ENCODE measurements at places on chromosomes 7 and 10.

DNA sequence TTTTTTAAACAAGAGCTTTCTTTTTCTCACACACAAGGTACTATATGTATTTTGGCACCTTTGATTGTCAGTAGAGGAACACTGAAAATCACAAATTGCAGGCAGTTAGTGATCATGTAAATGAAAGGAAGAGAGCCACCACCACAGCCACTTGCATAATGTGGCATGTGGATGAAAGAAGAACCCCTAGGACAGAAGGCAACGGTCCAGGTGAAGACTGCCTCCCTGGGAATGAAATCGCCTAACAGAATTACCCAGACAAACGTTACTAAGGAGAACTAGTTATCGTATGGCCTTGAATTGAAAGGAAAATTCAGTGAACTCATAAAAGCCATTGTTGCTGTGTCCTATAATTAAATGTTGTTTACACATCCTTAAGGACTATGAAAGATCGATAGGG, 41.2 kb upstream of the PTPRZ1 start:
- no peak for DNase-seq

- no peak for DNase-seq
Measured at GRCh38 chr10:52213321-52213752, 100.7 kb upstream of the DKK1 start.

DNA sequence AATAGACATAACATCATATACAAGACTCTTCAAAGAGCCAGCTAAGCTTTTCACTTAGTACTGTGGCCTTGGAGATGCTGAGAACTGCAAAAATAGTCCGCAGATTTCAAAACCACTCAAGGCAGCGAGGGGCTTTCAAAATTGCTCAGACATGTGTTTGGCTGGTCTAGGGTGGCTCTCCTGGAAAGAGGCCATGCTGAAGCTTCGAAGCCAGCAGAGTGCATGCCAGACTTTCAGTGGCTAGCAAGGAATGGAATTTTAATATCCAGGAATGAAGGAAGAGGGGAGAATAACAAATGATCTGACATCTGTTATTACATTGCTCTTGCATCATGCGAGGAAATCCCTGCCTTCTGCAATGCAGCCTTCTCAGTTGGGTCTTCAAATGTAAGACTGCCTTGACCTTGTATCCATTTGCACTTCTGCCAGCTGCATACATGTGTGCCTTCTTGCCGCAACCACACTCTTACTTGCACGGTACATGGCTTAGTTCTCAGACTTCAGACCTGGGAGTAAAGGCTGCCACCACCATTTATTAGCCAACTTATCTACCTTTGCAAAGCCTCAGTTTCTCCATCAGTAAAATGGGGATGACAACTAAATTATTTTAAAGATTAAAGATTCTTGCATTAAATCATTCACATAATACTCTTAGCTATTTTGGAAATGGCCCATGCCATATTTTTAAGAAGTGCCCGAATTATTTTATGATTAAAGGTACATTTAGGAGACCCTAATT, 55.9 kb downstream of the ITIH5 start:
- no peak for DNase-seq

DNA sequence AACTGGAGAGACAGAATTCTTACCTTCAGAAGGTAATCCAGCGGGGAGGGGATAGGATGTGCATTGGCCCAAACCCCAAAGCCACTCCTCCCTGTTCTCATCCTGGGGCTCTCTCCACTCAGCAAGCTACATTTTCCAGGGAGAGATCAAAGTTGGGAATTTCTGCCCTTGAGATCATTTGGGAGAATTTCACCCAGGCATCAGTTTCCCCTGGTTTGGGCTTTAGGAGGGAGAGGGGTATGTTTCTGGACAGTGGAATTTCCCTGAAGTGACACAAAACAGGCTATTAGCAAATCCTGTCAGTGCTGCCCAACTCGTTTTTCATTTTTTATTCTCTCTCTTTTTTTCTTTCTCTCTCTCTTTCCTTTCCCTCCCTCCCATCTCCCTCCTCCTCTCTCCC, 35.7 kb downstream of the CYP17A1 start:
- DNase-seq = no peak

DNA sequence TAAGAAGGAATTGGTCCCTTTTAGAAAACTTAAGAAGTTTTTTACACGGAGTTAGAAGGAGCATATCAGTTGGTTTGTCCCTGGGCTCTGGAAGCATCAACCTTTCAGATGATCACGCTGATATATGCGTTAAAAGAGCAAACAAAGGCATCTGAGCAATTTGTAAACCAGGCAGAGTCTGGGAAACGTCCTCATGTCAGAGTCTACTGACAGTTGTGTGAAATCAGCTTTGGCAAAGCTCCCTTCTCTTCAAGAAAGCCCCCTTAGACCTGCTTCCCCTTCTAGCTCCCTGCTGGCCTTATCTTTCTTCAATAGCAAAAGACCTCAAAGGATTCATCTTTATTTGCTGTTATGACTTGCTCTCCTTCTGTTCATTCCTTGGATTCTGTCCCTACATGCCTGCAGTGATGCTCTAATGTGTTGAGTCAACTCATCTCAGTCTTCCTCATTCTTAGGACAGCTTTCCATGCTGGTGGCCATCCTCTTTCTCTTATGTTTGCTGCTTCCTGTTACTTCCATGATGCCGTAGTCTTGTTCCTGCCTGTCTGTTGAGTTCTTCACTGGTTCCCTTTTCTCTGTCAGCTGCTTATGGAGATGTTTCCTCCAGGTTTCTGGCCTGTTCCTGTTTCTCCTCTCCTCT, 106.5 kb upstream of the BMPER start:
- no peak for DNase-seq

- no peak for DNase-seq
Measured at GRCh38 chr10:79443338-79444198, 1.9 kb downstream of the ZCCHC24 start.

- no peak for DNase-seq
Measured at GRCh38 chr10:124741922-124742412, 2.2 kb downstream of the FAM53B start.

DNA sequence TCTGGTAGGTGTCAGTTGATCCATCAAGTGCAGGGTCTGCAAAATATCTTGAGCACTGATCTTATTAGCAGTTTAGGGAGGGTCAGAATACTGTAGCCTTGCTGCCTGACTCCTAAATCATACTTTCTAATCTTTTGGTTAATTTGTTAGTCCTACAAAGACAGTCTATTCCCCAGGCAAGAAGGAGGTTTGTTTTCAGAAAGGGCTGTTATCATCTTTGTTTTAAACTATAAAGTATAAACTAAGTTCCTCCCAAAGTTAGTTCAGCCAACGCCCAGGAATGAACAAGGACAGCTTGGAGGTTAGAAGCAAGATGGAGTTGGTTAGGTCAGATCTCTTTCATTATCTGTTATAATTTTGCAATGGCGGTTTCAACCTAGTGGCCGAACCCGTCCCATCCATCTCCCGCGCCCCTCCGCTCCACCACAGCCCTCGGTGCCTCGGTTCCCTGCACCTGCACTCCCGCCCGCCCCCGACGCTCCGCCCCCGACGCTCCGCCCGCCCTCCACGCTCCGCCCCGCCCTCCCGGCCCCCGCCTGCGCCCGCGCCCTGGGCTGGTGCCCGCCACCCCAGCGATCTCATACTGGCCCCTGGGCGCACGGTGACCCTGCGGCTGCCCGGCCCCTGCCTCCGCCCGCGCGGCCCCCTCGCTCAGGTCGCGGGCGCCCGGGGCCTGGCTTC, at the start of gene ADCK2:
Gene ADCK2, plus strand, starts transcription at position 564 of the 681 bp plus-strand sequence. CDS start 386 bp downstream, outside the sequence.
- DNase-seq = no peak

GRCh38 chr10:11177926-11178471, 160.3 kb downstream of the CELF2 start:
- DNase-seq = no peak

GRCh38 chr10:69044546-69044945, 43.4 kb upstream of the SRGN start:
- DNase-seq = no peak

DNA sequence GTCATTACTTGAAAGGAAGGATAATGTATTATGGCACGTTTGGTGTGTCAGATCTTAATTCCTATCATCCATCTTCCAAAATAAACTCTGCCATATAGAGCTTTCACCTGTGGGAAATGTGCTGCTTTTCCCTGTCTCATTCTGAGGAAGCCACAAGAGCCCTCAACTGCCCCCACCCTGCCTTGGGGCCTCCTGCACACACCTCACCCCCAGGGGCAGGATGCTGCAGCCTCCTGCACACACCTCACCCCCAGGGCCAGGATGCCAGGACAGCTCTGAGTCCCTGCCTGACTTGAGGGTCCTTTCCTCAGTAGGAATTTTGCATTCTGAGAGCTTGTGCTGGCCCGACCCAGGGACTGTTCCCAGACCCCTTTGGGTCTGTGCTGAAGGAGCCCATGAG, 67.1 kb downstream of the COL13A1 start:
- no peak for DNase-seq
